ENCODE measurements at places on chromosomes 2 and 18. TPM values are rescaled to one million over a fixed set of nuclear protein-coding genes. Genes with fewer than 3 reads are reported as not detected.

Gene SMAD4
- total RNA-seq: 72.7 TPM

Gene CD8B2
- total RNA-seq: not detected

Gene EPB41L5
- 20.2 TPM for total RNA-seq

Gene DGUOK
- total RNA-seq: 106 TPM

Gene DYNAP
- total RNA-seq: 0.21 TPM

Gene RESP18
- total RNA-seq: not detected

Gene CRYGC
- not detected for total RNA-seq

Gene ANKRD29
- 5.5 TPM for total RNA-seq

Gene IL1R2
- total RNA-seq: not detected

Gene SIX3
- 0.21 TPM for total RNA-seq

Gene IGFBP2
- 710 TPM for total RNA-seq

Gene CNGA3
- total RNA-seq: 3.5 TPM

Gene CFAP53
- 6.1 TPM for total RNA-seq

Gene HSPD1
- total RNA-seq: 599 TPM

Gene CDH2
- not detected for total RNA-seq

Gene LTBP1
- total RNA-seq: 6.6 TPM

Gene PLEK
- not detected for total RNA-seq

Gene PAX3
- 0.27 TPM for total RNA-seq

Gene DLX1
- total RNA-seq: 0.10 TPM

Gene CYBRD1
- 25.4 TPM for total RNA-seq

Gene UGT1A10
- total RNA-seq: 0.70 TPM

Gene ARHGAP15
- 1.3 TPM for total RNA-seq

Gene ABHD3
- total RNA-seq: 6.6 TPM

Gene TMEM37
- 10.5 TPM for total RNA-seq

Gene EVX2
- 0.09 TPM for total RNA-seq

Gene IL18RAP
- total RNA-seq: not detected

Gene KHK
- total RNA-seq: 5.0 TPM

Gene FOXD4L1
- total RNA-seq: not detected

Gene MCFD2
- total RNA-seq: 48.8 TPM
